WERI-Rb-1 (cell line): ENCODE measurements at places on chromosomes 16 and 17.
A peak's percentile ranks its signal among the peaks of the same experiment; 100 is the strongest.

GRCh38 chr17:35841505-35841904 lies 27.2 kb downstream of the HEATR9 start:
- DNase-seq = no peak

- peak; percentile 3 for DNase-seq
Observed at GRCh38 chr17:2700030-2700490, 11.5 kb downstream of the CLUH start.

DNA sequence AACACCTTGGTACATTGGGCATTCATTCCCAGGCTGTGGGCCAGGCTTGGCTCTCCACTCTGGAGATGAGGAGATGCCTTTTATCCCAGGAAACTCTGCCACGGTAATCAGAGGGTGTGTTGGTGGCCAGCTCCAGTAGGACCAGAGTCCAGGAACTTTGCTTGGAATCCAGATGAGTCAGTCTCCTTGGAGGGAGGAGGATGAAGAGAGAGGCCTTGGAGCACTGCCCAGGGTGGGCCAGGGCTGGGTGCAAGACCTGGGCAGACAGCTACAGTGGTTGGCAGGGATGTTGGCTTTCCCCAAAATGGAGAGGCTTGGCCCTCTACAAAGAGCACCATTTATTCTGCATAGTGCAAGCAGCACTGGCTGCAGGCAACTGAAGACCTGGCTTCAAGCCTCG lies 209.0 kb downstream of the RGS9 start:
- DNase-seq = no peak

- no peak for DNase-seq
Observed at GRCh38 chr17:40576113-40576740, 11.0 kb upstream of the CCR7 start.

GRCh38 chr16:56732832-56733231 lies 2.9 kb downstream of the NUP93 start:
- DNase-seq = no peak
